ENCODE measurements at places on chromosomes 3 and 15.
A peak's percentile ranks its signal among the peaks of the same experiment; 100 is the strongest.

DNA sequence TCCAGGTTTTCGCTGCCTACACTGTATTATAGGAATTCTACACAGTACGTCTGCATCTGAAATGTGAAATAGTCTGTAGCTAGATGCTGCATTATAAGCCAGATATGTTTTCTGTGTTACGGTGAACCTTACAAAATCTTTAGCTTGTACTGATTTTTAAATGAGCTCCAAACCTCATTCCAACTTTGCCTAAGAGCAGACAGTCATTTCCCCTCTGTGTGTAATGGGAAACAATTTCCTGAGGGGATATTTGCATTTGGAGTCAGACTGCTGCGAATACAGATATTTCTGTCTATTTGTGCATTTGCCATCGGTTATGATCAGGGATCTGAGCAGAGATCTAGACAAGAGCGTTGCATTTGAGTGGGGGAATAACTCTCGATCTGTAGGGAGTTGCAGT lies 37.5 kb downstream of the ARNT2 start:
- no peak for DNase-seq

DNA sequence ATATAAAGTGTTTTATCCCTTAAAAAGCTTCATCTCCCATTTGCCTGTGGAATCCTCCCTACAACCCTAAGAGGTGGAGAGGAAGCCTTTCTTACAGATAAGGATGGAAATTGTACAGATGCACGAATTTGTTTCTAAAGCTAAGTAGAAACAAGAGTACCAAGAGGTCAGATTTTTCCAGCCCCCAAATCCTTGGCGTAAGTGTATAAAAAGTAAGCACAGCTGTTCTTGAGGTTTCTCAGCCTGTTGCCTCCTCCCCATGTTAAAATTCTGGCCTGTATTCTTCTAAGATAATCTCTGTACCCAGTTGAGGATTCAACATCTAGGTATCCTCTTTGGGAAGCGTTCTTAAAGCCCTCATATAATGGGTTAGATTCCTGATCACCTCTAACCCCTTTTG lies 34.9 kb downstream of the RAB7A start:
- DNase-seq: no peak

DNA sequence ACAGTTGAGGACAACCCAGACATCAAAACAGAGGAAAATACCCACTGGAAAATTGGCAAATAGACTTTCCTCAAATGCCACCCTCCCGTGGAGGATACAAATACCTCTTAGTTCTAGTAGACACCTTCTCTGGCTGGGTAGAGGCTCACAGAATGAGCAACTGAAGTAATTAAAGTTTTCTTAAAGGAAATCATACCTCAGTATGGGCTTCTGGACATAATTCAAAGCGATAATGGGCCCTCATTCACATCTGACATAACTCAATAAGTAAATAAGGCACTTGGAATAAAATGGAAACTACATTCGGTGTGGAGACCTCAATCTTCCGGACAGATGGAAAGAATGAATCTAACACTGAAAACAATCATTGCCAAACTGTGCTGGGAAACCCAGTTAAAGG lies 115.2 kb upstream of the PLCL2 start:
- DNase-seq: no peak

DNA sequence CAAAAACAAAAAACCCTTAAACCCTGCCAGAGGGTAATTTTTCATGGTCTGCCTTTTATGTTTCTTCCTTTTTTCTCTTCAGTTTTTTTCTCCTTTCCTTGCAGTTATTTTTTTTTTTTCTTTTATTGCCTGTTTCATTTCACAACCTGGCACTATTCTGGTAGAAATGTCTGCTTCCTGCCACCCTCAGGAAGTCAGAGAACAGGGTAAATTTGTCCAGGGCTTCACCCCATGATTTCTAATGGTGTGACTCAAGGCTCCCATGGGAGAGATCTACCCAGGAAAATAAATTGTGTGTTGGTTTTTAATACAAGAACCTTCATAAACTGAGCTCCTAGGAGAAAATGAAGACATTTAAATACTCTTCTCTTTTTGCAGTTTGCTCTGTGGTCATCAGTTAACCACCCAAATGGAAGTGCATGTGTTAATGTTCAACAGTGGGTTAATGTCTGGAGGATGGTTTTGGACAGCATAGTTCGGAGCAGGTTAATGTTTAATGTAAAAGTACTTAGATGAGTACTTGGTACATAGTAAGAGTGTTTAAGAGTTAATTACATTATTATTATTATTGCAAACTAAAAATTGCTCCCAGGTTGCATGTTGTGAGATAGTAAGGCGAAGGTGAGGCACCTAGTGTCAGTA lies 45.9 kb downstream of the CGNL1 start:
- peak; percentile 26 for DNase-seq

DNA sequence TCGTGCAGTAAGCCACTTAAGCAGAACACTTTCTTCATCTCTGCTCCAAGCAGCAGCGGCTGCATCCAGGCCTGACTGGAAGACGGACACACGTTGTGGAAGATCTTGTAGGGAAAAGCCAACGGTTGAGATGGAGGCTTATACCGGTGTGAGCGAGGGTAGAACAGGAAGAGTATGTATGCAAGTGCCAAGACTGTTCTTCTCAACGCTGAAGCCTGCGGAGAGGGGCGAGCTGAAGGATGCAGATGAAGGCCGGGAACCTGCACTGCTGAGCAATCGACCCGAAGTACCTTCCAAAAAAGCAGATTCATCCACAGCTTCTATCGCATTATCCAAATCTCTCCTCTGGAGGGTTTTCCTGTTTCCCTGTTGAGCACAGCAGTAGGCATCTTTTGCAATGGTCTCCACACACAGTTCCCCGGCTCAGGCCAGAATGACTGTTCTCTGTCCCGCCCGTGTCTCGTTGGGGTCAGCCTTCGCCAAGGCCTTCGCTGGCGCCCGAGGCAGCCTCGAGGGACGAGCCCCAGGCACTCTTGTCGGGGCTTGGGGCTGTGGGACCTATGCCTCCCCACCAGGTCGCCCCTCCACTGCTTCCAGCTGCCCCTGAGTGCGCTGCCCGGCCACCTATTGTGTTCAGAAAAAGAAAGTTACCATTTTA lies 22.2 kb upstream of the DYNC1LI1 start:
- DNase-seq: no peak

GRCh38 chr3:126955004-126955790 lies 27.7 kb upstream of the PLXNA1 start:
- no peak for DNase-seq

GRCh38 chr15:39497759-39498565 lies 82.9 kb upstream of the THBS1 start:
- DNase-seq: no peak

GRCh38 chr3:132222868-132223538 lies 94.2 kb upstream of the ACP3 start:
- no peak for DNase-seq

DNA sequence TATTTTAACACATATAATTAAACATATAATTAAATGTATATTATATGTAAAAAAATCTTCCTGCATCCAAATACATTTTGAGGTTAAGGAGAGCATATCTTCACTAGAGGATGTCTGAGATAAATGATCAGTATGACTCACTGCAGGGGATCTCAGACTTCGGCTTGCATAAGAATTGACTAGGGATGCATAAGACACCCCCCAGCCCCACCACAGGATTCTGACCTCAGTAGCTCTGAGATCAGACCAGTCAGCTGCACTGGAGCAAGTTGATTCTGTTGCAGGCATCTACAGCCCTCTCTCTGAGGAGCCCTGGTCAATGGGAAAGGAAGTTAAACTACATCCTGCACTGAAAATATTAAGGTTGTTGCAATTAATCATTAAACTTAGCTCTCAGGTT lies 29.0 kb upstream of the TBC1D21 start:
- no peak for DNase-seq

DNA sequence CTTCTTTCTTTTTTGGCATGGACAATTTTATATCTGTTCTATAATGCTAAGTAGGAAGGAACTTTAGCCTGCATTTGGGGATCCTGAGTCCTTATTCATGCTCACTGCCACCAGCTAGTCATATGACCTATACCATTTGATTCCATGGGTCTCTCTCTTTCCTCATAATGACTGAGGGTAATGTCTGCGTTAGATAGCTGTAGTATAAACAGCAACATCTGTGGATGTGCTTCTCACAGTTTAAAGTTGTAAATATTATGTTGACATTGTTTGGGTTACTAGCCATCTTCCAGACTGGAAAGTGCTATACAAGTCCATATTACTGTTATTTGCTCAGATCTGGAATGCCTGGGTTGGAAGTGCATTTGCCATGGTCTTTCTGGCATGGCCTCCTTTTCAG lies 274.9 kb upstream of the SEMA6D start:
- DNase-seq: no peak

GRCh38 chr3:168091941-168092340 lies 3.8 kb downstream of the GOLIM4 start:
- DNase-seq: no peak

GRCh38 chr3:60263191-60263590 lies 988.1 kb downstream of the FHIT start:
- no peak for DNase-seq

DNA sequence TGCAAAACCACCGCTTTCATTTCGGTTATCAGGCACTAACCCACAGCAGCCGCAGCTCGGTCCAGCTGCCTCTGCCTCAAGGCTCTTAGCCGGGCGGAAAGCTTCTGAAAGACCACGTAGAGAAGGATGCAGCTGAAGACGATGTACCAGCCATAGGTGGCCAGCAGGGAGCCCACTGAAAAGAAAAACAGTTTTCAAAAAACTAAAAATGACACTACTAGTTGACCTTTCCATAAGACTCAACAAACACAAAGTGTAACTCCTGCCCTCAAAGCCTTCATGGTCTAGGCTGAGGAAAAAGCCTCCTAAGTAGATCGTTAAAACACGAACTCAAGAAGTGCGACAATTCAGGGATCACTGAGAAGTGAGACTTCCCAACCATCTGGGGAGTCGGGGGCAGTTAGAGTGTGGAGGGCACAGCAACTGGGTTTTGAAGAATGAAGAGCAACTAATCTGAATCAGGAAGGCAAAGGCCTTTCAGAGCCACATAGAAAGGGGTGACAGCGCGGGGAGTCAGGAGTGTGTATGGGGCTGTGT lies 716 bp downstream of the SELENOS start:
- peak; percentile 22 for DNase-seq

DNA sequence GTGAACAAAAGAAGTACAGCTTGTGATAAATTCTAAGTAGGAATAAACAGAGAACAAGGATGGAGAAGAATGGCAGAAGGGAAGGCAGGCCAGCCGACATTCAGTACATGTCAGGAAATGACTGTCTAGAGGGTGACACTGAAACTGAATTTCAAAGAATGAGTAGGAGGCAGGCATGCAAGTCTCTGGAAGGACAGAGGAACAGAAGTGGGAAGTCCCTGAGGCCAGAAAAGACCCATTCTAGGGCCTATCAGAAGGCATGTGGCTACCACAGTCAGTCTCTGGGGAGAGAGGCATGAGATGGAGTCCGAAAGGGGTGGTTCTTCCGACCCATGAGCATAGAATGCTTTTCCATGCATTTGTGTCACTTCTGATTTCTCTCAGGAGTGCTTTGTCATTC lies 243.5 kb upstream of the UBE2E2 start:
- DNase-seq: no peak

DNA sequence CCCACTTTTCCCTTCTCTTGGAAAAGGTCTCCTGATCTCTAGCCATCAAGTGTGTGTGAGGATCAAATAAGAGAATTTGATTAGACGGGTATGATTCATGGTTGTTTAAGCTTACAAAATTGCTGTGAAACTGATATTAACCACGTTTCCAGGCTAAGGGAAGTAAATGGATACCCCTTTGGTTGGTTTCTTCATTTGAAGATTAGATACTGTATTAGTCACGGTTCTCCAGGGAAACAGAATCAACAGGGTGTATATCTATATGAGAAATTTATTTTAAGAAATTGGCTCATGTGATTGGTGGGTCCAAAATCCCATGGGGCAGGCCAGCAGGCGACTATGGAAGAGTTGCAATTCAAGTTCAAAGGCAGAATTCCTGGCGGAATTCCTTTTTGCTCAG lies 112.7 kb upstream of the SELENOK start:
- no peak for DNase-seq

DNA sequence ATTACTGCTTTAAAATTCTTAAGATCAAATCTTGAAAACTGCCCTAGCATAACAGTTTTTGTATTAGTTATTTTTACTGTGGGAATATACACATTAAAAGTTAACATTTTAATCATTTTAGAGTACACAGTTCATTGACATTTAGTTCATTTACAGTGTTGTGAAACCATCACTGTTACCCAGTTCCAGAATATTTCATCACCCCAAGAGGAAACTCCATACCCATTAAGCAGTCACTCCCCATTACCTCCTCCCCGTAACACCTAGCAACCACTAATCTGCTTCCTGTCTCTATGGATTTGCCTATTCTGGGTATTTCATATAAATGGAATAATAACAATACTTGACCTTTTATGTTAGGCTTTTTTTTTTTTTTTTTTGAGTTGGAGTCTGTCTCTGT lies 164.1 kb upstream of the LRRFIP2 start:
- DNase-seq: peak; percentile 81

GRCh38 chr3:143677430-143677829 lies 170.8 kb downstream of the SLC9A9 start:
- no peak for DNase-seq

DNA sequence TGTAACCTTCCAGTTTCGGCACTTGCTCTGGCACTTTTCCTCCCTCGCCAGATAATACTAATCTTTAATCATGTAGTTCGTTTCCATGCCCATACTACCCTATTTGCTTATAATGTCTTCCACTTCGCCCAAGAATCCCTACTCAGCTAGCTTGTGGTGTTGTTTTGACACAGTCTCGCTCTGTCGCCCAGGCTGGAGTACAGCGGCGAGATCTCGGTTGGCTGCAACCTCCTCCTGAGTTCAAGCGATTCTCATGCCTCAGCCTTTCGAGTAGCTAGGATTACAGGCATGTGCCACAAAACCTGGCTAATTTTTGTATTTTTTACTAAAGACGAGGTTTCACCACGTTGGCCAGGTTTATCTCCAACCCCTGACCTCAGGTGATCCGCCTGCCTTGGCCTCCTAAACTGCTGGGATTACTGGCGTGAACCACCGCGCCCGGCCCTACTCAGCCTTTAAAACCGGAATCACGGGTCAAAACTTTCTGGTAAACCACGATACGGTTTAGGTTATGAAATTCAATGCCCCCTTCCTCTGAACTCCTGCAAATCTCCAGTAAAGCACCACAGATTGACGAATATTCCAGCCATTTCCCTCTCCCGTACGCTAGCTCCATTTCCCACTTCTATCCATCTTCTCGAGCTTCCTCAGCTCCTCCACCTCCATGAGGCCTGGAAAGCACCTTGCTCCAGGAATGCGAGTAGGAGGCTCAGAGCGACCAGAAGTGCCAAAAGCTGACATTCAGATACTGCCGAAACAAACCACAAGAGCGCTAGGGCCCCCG lies 878 bp upstream of the RAD51 start:
- no peak for DNase-seq

GRCh38 chr3:14253022-14253706 lies 74.5 kb downstream of the LSM3 start:
- DNase-seq: no peak

DNA sequence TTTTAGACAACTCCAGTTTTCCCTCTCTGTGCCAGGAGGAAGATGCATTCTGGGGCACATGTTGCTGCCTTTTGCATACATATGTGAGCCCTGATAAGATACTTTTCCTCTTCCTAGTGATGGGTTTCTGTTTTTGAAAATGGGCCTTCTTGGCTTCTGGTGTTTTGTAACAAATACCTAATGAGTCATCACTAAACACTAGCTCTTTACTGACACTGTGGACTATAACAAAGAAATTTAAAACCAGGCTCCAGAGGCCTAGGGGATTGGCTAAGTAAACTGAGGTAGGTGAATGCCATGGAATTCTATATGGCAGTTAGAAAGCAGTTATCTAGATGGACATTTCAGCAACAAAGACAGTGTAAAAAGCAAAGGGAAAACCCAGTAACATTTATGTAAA lies 93.4 kb upstream of the NR2E3 start:
- no peak for DNase-seq

Data from AML-193 (cell line).